Lung (tissue), 17 donors: ENCODE measurements at places on chromosomes 5 and 9. TPM values are rescaled to one million over a fixed set of nuclear protein-coding genes. Genes with fewer than 3 reads are reported as not detected.

STKLD1 gene
- 0.40 TPM for polyA plus RNA-seq

KLF4 gene
- polyA plus RNA-seq: 75.0 TPM

GABBR2 gene
- polyA plus RNA-seq: 1.8 TPM

GRCh38 chr9:22049411-22049810 is 40.3 kb upstream of the CDKN2B start:
- no peak for DNase-seq

- no peak for DNase-seq
Observed at GRCh38 chr5:72265032-72265877, 54.8 kb downstream of the MRPS27 start.

- DNase-seq: peak; percentile 76
Observed at GRCh38 chr9:4111233-4112008, 188.4 kb downstream of the GLIS3 start.

- DNase-seq: peak; percentile 38
Observed at GRCh38 chr5:139561655-139562451, 714 bp downstream of the UBE2D2 start.

GRCh38 chr5:10789021-10789420 is 28.0 kb upstream of the DAP start:
- DNase-seq: peak; percentile 55

DNA sequence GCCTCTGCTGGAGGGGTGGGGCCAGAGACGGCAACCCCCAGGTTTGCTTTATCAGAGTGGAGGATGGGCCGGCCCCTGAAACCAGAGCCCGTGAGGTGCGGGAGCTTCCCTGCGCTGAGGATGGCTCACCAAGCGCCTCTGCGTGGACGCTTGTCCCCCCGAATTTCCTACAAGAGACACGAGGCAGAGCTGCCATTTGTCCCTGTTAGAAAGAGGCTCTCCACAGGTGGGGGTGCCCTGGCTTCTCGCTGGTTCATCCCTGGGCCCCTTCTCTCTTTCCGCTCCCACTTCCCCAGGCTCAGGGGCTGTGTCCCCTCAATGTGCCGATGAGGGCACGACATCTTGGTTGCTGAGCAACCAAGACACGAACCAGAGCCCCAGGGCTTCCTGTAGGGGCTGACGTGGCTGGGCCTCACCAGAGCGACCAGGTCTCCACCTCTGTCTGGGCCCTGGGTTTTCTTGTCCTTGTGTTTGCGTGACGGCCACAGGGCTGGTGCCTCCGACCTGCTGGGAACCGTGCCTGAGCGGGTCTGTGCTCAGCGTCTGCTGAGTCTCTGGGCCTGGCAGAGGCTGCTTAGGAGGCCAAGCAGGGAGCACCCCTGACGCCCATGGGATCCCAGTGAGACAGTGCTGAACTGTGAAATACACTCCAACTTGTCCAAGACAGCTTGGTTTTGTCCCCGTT is 119.6 kb upstream of the COL5A1 start:
- no peak for DNase-seq

- no peak for DNase-seq
Observed at GRCh38 chr9:105912863-105913516, 218.6 kb downstream of the TMEM38B start.

- DNase-seq: no peak
Observed at GRCh38 chr9:124008694-124009530, 2.7 kb upstream of the LHX2 start.

- DNase-seq: no peak
Observed at GRCh38 chr9:25861421-25861820, 183.2 kb upstream of the TUSC1 start.

- peak; percentile 14 for DNase-seq
Observed at GRCh38 chr5:119951330-119951934, 322.1 kb downstream of the FAM170A start.

GRCh38 chr9:21121595-21122251 is 19.9 kb downstream of the IFNW1 start:
- DNase-seq: no peak
